Progenitor cell of endocrine pancreas (in vitro differentiated cells): ENCODE measurements at places on chromosomes 7 and 10. TPM values are rescaled to one million over a fixed set of nuclear protein-coding genes. Genes with fewer than 3 reads are reported as not detected.

GRCh38 chr10:95392681-95393164, 101.9 kb upstream of the PDLIM1 start:
- H3K27me3 ChIP-seq = no peaks in the 10 kb centered on the region
- H3K4me1 ChIP-seq = peaks cover 8% of the 10 kb centered on the region
- H3K36me3 ChIP-seq = peaks cover 7% of the 10 kb centered on the region
- H3K27ac ChIP-seq = no peak overlapping the region
- no peak overlapping the region for H3K4me3 ChIP-seq

OPN1SW gene
- total RNA-seq = not detected in 2 replicates

DNA sequence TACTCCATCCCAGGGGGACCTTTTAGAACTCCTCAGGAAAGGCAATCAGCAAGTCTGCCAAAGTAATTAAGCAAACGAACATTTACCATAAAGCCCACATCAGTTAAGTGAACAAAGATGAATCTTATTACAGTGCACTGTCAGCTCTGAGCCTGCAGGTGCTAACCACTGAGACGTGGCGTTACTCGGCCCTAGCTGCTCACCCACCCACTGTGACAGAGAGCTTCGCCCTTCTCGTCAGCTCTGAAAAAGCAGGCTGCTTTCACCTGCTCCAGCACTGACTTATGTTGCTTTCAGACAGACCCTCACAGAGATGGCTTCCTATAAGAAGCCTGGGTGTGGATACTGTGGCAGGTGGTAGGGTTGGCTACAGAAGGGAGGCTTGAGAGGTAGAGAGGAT, 57.7 kb upstream of the KCNIP2 start:
- H3K27me3 ChIP-seq = no peaks in the 10 kb centered on the region
- H3K36me3 ChIP-seq = no peaks in the 10 kb centered on the region
- H3K4me1 ChIP-seq = peaks cover 4% of the 10 kb centered on the region
- no peak overlapping the region for H3K27ac ChIP-seq
- H3K4me3 ChIP-seq = no peak overlapping the region

NEUROG3 gene
- total RNA-seq = 7.2 and 7.3 TPM in 2 replicates

PHYHIPL gene
- 1.3 and 2.5 TPM in 2 replicates for total RNA-seq
